ENCODE measurements at places on chromosomes 3 and 15. TPM values are rescaled to one million over a fixed set of nuclear protein-coding genes. Genes with fewer than 3 reads are reported as not detected.
A peak's percentile ranks its signal among the peaks of the same experiment; 100 is the strongest.

DNA sequence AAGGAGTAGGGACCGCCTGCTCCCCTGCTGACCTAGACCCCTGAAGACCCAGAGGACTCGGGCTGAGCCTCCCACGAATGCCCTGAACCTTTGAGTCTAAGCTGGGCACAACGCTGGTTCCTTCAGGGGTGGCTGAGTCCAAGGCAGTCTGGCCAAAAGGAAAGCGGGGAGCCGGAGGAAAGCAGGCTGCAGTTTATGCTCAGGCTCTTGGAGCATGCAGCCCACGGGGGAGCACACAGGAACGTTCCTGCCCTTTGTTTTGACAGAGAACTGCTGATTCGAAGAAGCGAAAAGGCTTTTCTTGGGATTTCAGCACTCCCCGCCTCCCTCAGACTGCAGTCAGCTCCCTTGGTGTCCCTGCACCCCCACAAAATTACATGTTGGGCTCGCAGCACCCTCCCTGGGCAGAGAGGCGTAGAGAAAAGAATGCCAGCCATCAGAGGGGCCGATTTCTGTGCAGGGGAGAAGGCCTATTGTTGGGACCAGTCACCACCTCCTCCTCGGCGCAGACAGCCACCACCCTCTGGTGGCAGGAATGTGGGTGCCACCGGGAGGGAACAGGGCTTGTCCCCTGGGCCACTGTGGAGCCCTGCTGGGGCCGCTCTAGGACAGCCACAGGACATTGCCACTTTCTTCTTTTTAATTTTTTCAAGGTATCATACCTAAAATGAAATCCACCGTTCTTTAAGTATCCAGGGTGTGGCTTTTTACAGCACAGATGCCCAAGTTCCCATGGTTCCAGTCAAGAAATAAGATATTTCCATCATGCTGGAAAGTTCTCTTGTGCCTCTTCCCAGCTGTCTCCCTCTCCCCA is 72.2 kb downstream of the SMAD6 start:
- DNase-seq = peak; percentile 92

DNA sequence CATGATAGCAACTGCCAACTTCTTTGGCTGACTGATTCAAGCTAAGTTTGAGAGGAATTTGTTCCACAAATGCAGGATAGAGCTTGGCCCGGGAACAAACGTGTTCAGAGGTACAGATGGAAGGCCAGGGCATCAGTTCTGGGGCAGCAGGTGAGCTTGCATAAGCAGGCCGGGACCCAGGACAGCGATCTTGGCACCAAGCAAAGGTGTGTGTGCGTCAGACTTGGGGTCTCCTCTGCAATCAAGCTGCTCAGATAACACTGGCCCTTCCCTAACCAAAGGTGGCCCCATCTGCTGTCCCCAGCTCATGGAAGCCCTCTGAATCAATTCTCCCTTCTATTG is 155.6 kb downstream of the MEGF11 start:
- peak; percentile 18 for DNase-seq

The AMIGO3 gene
- total RNA-seq = not detected

- no peak for DNase-seq
Measured at GRCh38 chr3:139638518-139638917, 39.3 kb downstream of the NMNAT3 start.

GRCh38 chr15:90037511-90037860 is 36.4 kb downstream of the ZNF710 start:
- no peak for DNase-seq

The RBPMS2 gene
- total RNA-seq = 14.2 TPM

GRCh38 chr3:72317491-72317890 is 530.8 kb downstream of the SHQ1 start:
- no peak for DNase-seq

The TEX55 gene
- not detected for total RNA-seq

The ANKUB1 gene
- 2.8 TPM for total RNA-seq

- DNase-seq = no peak
Measured at GRCh38 chr3:111517801-111518200, 24.2 kb upstream of the CD96 start.

GRCh38 chr3:29451920-29452319 is 171.0 kb downstream of the RBMS3 start:
- DNase-seq = no peak

Measured in sciatic nerve (tissue), 2 donors.